OCI-LY7 (cell line): ENCODE measurements at places on chromosomes 3 and 15.
A peak's percentile ranks its signal among the peaks of the same experiment; 100 is the strongest.

DNA sequence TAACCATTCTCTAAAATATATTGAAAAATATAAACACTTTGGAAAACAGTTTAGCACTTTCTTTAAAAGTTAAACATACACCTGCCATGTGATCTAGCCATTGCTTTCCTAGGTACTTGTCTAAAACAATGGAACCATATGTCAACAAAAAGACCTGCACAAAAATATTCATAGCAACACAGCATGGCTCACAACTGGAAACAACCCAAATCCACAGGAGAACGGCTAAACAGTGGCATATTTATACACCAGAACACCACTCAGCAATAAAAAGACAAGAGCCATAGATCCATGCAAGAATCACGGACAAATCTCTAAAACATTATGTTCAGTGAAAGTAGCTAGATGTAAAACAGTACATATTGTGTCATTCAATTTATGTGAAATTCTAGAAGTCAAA is 221.3 kb upstream of the UBE2E2 start:
- DNase-seq = no peak

- no peak for DNase-seq
These were observed 18.8 kb upstream of the VGLL4 start for GRCh38 chr3:11662392-11662990.

DNA sequence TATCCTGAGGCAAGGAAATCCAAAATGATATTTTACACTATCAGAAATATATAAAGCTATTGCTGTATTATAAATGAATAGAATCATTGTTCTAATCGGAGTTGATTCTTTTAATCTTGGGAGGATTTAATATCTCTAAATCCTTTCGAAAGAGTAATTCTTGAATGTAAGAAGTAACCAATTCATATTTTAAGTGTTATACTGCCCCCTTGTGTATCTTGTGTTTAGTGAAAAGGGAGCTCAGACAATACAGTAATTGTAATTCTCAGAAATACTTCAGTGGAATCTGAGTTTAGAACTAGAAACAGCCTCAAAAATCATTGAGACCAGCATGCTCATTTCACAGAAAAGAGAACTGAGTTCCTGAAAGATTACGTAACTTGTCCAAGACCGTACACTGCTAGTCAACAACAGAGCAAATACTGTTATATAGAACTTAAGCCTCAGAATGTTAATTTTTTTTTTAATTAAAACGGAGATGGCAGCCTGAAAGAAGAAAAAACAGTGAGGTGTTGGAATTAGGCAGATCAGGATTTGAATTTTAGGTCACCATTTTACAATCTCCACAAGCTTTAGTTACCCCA is 42.9 kb downstream of the PLCH1 start:
- DNase-seq = peak; percentile 76

DNA sequence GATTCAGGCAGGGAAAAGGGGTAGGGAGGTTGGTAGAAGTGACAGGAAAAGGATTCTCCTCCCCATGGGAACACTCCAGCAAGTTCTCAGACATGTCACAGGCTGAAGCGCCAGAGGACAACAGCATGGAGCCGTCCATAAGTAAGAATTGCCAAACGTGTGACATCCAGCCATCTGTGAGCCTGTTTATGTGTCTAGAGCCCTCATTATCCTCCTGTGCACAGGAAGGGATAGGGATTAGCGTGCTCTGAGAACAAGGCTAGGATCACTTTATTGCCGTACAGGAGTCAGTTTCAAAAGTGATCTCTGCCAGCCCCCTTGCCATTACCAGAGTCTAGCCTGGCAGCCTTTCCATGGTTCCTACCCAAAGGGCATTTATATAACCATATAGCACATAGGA is 549.5 kb downstream of the NTRK3 start:
- no peak for DNase-seq

DNA sequence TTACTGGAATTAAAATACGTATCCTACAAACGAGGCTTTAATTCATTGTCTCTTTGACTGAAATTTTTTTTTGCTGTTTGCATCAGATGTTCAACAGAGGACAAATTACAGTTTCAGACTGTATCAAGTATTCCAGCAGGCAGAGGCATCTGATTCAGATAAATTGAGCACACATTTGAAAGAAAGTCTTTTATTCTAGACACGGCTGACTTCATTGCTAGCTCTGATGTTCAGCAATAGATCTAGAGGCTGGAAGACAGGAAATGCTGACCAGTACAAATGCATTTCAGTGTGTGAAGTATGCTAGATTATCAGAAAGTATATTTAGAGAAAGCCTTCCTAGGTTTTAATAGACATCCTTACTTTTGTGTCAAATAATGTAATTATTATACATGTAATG is 472.2 kb downstream of the NLGN1 start:
- no peak for DNase-seq

GRCh38 chr3:178258121-178258520 is 278.1 kb upstream of the KCNMB2 start:
- DNase-seq = no peak

DNA sequence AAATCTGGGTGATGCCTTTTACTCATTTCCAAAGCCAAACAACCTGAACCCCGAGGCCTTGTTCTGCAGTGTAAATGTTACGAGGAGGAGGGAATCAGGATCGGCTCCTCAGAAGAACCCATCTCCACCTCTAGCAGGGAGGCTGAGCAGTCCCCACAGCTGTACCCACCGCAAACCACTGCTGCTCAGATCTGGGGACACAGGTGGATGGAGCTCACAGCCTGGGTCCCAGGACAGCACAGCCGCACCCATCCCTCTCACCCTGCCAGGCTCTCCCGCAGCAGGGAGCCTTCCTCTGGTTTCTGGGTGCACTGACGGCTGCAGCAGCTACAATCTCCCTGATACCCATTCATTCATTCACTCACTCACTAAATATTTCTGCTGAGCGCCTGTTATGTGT is 44.0 kb upstream of the CGNL1 start:
- DNase-seq = no peak

GRCh38 chr3:47758261-47759025 is 23.2 kb downstream of the SMARCC1 start:
- no peak for DNase-seq

- DNase-seq = no peak
These were observed 68.9 kb downstream of the HERC1 start for GRCh38 chr15:63764804-63765311.

DNA sequence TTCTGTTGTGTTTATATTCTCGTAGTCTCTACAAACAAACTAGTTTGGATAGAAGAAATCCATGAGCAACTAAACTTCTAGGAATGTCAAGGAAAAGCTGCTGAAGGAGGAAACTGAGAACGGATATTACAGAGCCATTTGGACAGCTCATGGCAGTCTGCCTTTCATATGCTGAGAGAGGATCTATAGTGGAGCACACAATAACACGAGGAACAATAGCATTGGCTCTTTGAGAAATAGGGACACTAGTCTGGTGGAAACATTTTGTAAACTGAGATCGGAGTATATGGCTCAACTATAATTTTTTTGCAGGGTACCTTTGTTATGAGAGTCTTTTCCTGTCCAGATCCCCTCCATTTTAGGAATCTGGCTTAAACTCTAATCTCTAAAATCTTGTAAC is 200.5 kb downstream of the CLSTN2 start:
- DNase-seq = no peak

- DNase-seq = no peak
These were observed 220.9 kb upstream of the BHLHE40 start for GRCh38 chr3:4758249-4758860.

DNA sequence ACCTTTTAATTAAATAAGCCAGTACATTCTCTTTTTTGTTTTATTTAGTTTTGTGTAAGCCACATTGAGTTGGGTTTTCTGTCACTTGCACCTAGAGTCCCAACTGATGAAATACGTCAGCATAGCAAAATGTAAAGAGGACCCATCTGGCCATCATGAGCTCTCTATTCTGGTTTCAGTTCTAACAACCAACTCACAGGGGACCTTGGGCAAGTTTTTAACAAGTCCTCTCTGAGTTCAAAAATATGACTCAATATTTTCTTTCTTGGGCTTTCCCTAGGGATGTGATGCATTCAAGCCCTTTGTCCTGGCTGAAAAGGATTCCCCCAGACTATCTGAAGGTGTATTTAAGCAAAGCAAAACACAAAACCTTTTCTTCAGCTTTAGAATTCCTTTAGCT is 32.9 kb downstream of the PLCH1 start:
- DNase-seq = no peak

DNA sequence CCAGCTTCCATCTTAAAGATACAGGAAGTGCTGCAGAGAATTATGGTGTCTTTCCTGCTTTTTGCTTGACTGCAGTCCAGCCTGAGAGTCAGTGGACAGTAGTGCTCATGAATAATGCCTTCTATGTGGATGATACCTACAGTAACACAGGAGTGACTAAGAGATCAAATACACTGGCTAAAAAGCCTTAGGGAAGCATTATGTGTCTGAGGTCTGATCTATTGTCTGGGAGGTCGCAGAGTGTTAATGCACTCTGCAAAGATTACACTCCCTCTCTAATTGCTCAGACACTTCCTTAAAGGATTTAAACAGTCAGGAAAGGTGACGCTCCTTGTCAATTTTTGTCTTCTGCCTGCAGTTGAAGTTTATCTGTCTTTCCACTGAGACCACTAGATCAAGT is 183.6 kb downstream of the MCTP2 start:
- no peak for DNase-seq

GRCh38 chr3:123936400-123936799 is 24.6 kb downstream of the CCDC14 start:
- DNase-seq = no peak

- DNase-seq = no peak
These were observed 50.2 kb downstream of the RAD54L2 start for GRCh38 chr3:51588724-51589123.

- DNase-seq = no peak
These were observed 331.1 kb downstream of the FOXP1 start for GRCh38 chr3:71252466-71252865.

DNA sequence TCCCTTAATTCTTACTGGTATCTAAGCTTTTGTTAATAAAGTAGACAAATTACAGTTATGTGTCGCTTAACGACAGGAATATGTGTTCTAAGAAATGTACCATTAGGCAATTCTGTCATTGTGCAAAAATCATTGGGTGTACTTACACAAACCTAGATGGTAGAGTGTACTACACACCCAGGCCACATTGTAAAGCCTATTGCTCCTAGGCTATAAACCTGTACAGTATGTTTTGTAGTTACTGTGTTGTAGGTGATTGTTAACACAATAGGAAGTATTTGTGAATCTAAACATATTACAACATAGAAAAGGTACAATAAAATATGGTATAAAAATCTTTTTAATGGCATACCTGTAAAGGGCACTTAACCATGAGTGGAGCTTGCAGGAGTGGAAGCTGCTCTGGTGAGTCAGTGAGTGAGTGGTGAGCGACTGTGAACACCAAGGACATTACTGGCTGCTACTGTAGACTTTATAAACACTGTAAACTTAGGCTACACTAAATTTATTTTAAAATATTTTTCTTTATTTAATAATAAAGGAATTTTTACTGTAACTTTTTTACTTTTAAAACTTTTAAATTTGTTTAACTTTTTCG is 47.4 kb downstream of the FSIP1 start:
- no peak for DNase-seq

- DNase-seq = no peak
These were observed 387.6 kb downstream of the ROBO2 start for GRCh38 chr3:77427528-77427927.

- no peak for DNase-seq
These were observed 138.3 kb upstream of the UBP1 start for GRCh38 chr3:33578325-33579177.

DNA sequence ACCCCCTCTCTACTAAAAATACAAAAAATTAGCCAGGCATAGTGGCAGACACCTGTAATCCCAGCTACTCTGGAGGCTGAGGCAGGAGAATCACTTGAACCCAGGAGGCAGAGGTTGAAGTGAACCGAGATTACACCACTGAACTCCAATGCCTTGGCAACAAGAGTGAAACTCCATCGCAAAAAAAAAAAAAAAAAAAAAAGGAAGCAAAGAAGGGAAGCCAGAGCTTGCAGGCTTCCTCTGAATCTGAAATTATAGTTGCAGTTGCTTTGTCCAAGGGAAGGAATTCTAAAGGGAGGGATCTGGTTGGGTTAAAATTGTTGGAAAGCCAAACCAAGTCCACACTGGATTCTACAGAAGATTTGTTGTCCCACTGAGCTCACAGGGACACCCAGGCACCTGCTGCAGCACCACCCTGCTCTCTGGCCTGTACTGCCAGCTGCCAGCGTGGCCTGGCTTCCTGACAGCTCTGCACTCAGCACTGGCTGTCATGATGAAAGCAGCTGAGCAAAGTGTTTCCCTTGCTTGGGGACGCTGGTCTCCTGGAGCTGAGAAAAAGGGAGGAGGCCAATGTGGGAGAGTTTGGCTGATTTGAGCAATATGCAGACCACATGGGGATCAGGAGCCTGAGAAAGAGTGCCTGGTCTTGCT is 88.8 kb upstream of the HES1 start:
- peak; percentile 77 for DNase-seq

- no peak for DNase-seq
These were observed 2.4 kb downstream of the PARP3 start for GRCh38 chr3:51944451-51945021.

DNA sequence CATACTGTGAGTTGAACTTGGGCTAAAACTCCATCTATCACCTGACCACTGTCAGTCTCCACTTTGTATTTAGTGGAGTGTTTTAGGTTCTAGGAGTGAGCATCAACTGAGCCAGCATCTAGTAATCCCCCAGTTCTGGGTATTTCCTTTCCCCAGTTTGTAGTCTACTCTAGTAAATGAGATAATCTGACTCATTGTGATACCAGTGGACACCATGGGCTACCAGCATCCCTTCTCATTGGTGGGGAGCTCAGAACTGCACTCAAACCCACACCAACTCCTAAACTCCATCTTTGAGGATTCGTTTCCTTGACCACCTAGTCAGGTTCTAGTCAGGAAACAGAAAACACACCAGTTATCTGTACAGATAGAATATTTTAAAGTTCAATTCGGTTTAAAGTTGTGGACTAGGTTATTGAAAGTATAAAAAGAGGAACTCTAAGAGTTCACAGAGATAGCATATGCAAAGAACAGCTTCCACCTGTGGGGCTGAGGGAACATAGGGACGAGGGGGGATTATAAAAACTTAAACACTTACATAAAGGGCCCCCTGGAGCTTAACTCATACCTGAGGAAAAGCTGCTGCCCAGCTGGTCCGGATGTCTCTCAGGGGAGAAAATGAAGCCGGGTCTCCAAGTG is 36.0 kb downstream of the LEO1 start:
- DNase-seq = peak; percentile 78
